ENCODE measurements at places on chromosomes 7 and 10.

DNA sequence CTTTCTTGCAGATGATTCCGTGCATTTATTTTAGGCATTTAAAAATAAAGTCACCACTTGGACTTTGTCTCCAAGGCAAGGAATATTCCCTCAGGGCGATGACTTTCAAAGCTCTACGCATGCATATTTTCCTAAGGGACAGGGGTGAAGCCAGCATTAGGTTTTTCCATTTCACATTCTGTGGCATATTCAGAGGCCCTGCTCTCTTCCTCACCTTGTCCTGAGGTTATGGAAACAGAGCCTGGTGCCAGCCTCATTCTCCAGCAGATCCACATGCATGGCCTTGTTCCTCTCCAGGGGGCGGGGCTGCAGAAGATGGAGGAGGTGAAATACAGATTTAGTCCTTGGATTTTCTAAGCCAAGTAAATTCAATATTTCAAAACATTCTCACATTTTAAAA lies 11.6 kb upstream of the LYZL1 start:
- DNase-seq, result peak; percentile 39

- no peak for DNase-seq
Measured at GRCh38 chr10:31820778-31821369, 107.8 kb downstream of the ARHGAP12 start.

DNA sequence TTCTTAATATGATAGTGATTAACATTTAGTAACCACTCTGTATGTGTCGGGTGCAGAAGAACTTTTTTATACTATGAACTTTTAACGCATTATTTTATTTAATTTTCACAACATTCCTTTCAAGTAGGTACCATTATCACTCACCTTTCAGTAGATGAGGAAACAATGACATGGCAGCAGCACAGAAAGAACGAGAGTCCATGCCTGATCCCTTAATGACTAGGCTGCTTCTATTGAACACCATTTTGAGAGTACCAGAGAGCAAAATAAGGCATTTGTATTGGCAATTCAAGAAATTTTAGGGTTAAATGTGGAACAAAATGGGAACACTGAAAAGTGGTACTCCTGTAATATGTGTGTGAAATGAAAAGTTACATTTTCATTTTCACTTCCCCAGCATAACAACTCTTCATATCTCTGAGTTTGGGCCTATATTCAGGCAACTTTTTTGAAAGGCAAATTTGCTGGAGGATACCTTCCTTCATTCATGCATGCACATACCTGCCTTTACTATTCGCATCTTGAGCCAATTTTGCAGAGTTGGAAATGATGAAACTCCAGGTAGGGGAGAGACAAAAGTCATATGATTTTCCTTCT lies 12.8 kb downstream of the LRRN3 start:
- DNase-seq, result no peak

DNA sequence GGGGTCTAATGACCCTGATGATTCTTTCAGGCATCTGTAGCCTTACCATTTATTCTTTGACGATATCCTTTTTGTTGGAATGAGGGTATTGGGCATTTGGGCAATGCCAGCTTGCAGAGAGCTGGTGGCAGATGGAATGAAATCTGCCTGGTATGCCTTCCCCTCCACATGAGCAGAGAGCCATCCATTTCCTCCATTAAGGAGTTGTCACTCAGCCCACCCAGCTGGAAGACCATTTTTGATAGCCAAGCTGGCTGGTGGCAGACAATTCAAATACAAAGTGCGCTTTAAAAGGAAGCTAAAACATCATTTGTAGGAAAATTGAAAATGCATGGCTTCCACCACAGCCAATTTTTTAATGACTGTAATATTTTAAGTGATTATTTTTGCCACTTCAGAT lies 240.1 kb upstream of the SLC26A5 start:
- DNase-seq, result no peak

GRCh38 chr10:61021926-61022325 lies 77.9 kb upstream of the RHOBTB1 start:
- DNase-seq, result no peak

DNA sequence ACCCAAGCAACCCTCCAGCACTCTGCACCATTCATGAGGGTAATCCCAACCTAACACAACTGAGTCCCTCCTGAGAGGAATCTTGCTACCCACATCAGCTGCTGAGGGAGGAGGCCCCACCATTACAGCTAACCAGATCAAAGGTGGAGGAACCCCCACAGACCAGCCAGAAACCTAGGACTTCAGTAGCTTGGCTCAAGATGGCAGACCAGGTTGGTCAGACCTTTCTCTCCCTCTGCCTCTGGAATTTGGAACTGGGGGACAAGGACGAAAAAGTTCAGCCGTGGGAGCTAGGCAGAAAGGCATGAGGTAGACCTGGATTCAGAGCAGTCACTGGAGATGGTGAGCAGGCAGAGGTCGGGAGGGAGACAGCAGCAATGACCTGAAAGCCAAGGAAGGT lies 101.3 kb upstream of the CACUL1 start:
- no peak for DNase-seq

- no peak for DNase-seq
Measured at GRCh38 chr7:126163647-126164046, 1089.1 kb downstream of the GRM8 start.

DNA sequence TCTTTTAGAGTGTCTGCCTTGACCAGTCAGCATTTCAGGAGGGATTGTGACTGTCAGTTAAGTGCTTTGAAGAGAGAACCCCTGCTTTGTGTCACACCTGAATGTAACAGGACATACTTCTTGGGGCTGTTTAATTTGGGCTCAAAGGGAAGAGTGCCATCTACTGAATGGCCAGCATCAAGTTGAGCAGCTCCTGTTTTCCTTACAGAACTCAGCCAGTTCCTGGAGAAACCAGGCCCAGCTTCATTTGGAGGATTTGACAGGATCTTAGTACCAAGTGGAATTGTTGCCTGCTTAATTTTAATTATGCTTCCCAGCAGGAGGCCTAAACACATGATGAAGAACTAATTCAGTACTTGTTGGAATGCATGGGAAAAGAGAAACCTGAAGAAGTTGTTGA lies 8.3 kb downstream of the ADD3 start:
- no peak for DNase-seq
